ENCODE measurements at places on chromosomes 1 and 21. TPM values are rescaled to one million over a fixed set of nuclear protein-coding genes. Genes with fewer than 3 reads are reported as not detected.

GRHL3 gene
- total RNA-seq, result 0.80 TPM

FAM163A gene
- not detected for total RNA-seq

PLA2G2C gene
- total RNA-seq, result not detected

- DNase-seq, result no peak
These were observed 6.3 kb upstream of the PLD5 start for GRCh38 chr1:242530761-242531160.

GRCh38 chr1:55068638-55069037, 29.3 kb downstream of the PCSK9 start:
- DNase-seq, result no peak

- DNase-seq, result no peak
These were observed 6.4 kb upstream of the NBPF11 start for GRCh38 chr1:148158341-148159003.

DNA sequence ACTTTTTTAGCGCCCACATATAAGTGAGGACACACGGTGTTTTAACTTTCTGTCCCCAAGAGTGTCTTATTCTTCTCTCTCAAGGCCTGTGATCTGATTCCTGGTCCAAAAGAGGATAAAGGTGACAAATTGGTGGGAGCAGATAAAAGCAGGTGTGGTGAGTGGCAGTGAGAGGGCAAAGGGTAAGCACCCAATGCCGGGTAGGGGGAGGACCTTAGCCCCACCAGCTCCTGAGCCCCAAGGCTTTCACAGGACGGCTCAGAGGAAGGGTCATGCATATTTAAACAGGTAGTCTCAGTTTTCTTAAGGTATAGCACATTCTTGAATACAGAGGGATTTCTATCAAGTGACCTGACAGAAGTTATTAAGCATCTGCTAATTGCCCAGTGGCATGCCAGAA, 19.6 kb downstream of the LBR start:
- no peak for DNase-seq

- DNase-seq, result no peak
These were observed 41.9 kb upstream of the LRP8 start for GRCh38 chr1:53369761-53370160.

DNA sequence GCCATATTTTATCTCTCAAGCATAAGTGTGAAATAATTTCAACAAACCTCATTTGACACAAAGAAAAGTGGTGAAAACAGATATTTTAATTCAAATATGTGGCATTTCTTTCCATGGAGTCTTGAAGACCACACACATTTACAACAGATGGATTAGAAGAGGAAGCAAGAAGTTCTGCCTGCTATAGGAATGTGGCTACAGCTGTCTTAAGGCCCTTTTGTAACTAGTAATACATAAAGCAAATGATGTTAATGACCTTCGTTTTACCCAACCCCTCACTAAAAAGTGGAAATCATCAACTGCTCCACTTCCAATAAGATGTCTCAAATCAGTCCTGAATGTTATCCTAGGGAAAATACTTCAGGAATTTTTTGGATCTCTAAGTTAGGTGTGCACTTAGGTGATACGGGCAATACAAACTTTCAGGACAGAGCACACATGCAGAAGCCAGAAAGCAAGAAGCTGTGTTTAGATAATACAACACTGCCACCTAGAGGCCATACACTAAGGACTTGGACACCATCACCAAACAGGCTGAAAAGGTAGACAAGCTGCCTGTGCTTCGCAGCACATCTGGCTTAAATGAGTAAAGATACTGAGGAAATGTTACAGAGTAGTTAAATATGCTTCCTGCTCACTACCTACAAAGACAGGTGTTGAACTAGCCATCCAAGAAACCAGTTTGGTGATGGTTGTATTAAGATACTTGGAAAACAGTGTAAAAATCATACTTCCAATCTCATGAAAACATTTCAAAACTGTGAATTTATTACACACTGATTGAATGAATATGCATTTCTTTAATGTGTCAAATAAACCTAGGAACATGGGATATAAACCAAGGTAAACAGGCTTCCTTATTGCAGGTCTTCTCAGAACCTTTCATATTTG, 24.4 kb downstream of the RRAGC start:
- no peak for DNase-seq

DNA sequence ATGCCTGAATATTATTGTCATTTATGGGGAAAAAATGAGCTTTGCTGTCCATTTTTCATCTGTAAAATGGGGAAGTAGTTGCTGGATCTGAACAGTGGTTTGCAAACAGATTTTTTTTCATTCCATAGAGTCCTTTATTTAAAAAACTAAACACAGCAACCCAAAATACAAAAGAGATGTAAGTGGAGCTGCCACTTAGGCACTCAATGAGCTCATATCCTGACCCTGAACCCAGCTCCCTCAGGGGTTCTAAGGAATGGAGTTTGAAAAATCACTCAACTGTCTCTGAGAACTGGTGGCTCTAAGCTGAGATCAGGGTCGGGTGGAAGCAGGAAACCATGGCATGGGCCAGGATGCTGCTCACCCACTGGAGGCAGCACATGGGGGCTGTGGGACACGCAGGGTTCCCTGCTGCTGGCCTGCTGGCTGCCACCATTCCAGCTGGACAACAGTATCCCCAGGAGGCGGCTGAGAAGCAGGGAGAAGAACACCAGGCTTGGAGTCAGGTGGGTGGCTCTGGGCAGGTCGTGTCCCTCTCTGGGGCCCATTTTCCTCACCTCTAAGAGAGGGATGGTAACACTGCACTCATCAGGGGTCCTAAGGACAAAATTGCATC, 9.6 kb upstream of the ECE1 start:
- DNase-seq, result no peak

GRCh38 chr1:171296897-171297296, 17.1 kb upstream of the FMO4 start:
- DNase-seq, result no peak

DNA sequence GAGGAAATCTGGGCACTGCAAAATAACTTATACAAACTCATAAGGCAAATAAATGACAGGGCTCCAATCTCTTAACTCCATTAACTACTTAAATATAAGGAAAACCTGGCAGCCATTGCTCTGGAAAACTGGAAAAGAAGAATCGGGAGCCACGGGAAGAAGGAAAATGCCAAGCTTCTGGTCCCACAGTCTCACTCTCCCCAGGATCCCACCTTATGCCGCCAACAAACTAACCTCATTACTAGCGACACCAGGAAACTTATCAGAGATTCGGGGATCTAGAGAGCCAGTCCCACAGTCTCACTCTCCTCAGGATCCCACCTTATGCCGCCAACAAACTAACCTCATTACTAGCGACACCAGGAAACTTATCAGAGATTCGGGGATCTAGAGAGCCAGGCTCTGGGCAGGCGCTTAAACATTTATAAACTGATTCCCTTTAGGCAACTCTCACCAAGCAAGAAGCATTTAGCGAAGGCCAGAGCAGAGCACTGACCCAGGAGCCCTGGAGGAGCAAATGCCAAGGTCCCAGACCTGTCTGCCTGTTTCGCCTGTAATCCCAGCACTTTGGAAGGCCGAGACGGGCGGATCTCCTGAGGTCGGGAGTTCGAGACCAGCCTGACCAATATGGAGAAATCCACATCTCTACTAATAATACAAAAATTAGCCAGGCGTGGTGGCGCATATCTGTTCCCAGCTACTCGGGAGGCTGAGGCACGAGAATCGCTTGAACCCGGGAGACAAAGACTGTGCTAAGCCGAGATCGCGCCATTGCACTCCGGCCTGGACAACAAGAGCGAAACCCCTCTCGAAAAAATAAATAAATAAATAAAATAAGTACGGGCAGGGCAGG, 720 bp downstream of the PSMB2 start:
- no peak for DNase-seq

DNA sequence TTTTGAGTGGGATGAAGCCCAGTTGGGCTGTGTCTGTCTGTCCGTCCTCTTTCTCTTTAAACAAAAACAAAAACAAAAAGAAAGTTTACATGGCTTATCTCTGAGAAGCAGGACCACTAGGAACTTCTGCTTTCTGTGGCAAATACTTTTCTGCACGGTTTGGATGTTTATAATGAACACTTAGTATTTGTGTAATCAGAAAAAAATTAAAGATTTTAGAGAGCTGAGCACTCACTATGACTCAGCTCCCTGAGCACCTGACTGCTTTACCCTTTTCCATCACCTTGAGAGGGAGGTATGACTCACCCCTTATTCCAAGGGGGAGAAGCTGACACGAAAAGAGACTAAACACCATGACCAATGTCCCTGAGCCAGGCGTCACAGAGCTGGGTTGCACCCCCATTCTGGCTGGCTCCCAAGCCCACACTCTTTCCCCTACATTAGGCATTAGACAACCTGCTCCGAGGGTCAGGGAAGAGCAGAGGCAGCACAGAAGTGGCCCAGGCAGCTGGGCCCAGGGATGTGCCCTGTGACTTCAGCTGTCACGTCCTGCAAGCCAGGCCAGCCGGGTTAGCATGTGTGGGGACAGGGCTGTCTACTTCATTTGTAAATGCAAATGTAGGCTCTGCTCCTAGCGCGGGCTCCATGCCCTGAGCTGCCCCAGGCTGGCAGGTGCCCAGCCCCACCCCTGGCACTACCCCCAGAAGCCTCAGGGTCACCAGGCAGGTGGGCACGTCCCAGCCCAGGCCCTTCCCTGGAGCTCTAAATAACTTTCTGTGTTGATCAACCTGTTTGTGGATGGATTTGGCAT, 30.4 kb downstream of the RAP1GAP start:
- DNase-seq, result peak; percentile 73

DNA sequence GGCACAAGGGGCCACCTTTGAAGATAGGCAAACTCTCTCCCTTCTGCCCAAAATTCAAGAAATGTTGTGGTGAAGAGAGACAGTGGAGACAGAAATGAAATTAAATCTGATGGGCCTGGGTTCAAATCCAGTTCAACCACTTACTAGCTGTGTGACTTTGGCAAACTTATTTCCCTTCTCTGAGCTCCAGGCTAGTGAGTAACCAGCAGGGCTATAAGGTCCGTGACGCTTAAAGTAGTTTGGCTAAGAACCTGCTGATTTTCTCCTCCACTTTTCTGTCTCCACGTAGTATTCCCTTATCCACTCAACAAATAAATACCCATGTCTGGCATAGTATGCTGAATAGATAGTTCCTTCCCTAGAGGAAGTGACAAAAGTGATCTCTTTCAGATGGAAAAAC, 1.9 kb downstream of the SLC2A1 start:
- no peak for DNase-seq

- no peak for DNase-seq
These were observed 25.6 kb downstream of the TOMM20 start for GRCh38 chr1:235102993-235103411.

DNA sequence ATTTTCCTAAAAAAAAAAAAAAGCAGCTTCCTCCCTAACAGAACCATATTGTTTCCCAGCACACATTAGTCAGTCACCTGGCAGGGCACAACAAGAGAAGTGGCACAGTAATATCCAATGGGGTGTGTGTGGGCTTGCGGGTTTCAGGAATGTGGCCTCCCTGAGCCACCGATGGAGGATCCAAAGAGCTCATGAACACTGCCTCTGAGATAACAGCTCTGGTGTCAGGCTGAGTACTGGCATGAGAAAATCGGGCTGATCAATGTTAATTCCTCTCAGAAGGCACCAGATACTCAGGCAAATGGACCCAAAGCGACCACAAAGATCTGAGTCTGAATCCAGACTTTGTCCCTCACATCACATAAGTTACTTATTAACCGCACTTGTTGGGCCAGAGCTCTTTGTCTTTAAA, 2.2 kb upstream of the LYPD8 start:
- no peak for DNase-seq

DNA sequence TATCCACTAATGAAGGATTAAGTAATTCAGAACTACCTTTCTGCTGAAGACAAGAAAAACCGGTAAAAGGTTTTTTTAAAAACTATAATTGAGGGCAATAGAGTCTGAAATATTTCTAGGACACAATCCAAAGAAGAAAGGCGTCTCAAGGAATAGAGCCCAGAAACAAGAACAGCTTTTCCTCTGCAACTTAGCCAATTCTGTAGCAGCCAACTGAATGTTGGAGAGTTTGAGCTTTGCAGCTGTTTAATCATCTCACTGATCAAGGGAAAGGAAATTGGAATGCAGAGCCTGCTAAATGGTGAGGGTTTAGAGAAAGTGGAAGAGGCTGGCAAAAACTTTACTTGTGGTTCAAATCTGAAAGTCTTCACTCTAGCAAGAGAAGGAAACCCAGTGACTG, 818.9 kb downstream of the KCNT2 start:
- no peak for DNase-seq

GRCh38 chr1:209607795-209608178, 24.3 kb downstream of the CAMK1G start:
- no peak for DNase-seq

GRCh38 chr1:175750366-175751071, 7.1 kb upstream of the TNR start:
- no peak for DNase-seq

Measured in lower lobe of right lung (tissue), 2 donors.